ENCODE measurements at places on chromosomes 6 and 20.

- DNase-seq, result no peak
These were observed 215.4 kb downstream of the HIVEP2 start for GRCh38 chr6:142729618-142730017.

- DNase-seq, result no peak
These were observed 3.0 kb upstream of the LAMA4 start for GRCh38 chr6:112257178-112257855.

GRCh38 chr6:11235062-11235461 is 2.6 kb upstream of the NEDD9 start:
- DNase-seq, result no peak

GRCh38 chr20:25300496-25301170 is 52.7 kb downstream of the PYGB start:
- DNase-seq, result no peak

DNA sequence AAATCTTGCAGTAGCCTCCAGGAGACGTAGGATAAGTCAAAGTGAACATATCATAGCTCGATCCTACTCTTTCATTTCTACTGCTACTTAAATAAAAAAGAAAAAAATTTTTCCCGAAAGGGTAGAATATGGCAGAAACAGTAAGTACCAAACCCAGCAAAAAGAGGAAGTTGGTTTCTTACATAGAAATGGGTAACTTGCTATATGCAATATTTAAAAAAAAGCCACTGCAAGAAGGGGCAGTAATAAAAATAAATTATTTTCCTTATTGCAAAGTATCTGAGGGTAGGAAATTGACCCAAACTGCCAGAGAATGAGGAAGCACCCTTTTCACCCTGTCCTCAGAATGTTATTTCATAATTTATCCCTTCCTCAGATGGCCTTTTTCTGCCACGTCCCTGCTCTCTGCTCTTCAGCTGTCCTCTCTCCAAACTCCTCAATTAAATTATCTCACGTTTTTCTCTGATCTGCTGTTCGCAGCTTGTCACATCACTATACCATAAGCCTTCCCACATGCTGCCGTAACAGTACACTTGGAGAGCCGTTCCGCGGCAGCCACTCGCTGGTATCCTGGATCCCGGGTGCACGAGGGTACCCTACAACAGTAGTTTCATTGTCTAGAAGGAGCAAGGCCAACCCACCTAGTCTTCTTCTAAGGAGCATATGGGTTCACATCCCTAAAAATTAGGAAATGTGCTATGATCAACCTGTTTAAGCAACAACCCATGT is 149.6 kb downstream of the BACH2 start:
- peak; percentile 53 for DNase-seq

- DNase-seq, result peak; percentile 13
These were observed 527.1 kb upstream of the MARCKS start for GRCh38 chr6:113329942-113330635.

GRCh38 chr6:135358985-135359384 is 138.6 kb downstream of the AHI1 start:
- DNase-seq, result no peak

GRCh38 chr6:91534614-91535013 is 947.7 kb upstream of the MAP3K7 start:
- no peak for DNase-seq

All from globus pallidus (tissue), 1 donor.